ENCODE measurements at places on chromosomes 6 and 20. TPM values are rescaled to one million over a fixed set of nuclear protein-coding genes. Genes with fewer than 3 reads are reported as not detected.

DNA sequence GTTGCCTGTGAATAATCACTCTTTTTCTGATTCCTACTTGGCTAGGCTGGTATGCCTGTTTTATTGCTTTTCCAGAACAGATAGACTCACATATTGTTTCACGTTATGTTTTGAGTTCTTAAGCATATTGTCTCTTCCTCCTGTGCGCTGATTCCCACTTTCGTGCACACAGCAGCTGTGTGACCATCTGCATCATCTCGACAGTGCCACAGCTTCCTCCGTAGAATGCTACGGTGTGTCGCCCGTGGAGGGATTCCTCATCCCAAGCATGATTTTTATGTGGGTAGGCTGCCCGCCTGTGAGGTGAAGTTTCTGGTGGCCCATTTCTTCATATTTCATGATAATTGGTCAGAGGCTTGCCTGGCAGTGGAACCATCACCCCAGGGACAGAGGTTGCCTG lies 31.8 kb downstream of the PLCB4 start:
- no peaks in the 10 kb centered on the region for H3K27me3 ChIP-seq
- no peak overlapping the region for H3K4me3 ChIP-seq
- DNase-seq, result no peak
- no peak overlapping the region for H3K27ac ChIP-seq

- H3K4me1 ChIP-seq, result no peaks in the 10 kb centered on the region
- no peak for DNase-seq
- no peak overlapping the region for H3K27ac ChIP-seq
- no peaks in the 10 kb centered on the region for H3K27me3 ChIP-seq
- no peaks in the 10 kb centered on the region for H3K36me3 ChIP-seq
- H3K4me3 ChIP-seq, result no peak overlapping the region
Observed at GRCh38 chr6:132362442-132363185, 38.7 kb downstream of the MOXD1 start.

DNA sequence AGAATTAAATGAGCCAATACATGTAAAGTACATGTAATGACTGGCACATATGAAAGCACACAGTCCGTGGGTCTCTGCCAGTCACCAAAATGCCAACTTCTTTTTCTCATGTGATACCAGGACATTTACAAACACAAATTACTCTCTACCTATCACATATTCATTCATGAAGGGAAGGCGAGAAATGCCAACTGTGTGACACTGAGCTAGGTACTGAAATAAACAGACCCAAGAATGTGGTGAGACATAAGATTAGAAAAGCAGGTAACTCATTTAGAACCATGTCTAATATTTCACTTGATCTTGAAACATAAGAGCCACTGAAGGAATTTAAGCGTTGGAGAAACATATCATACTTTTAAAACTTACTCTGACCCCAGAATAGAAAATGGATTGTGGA lies 41.4 kb downstream of the HBS1L start:
- no peaks in the 10 kb centered on the region for H3K36me3 ChIP-seq
- no peak overlapping the region for H3K4me3 ChIP-seq
- no peaks in the 10 kb centered on the region for H3K27me3 ChIP-seq
- H3K4me1 ChIP-seq, result no peaks in the 10 kb centered on the region
- H3K27ac ChIP-seq, result no peak overlapping the region
- DNase-seq, result no peak

DNA sequence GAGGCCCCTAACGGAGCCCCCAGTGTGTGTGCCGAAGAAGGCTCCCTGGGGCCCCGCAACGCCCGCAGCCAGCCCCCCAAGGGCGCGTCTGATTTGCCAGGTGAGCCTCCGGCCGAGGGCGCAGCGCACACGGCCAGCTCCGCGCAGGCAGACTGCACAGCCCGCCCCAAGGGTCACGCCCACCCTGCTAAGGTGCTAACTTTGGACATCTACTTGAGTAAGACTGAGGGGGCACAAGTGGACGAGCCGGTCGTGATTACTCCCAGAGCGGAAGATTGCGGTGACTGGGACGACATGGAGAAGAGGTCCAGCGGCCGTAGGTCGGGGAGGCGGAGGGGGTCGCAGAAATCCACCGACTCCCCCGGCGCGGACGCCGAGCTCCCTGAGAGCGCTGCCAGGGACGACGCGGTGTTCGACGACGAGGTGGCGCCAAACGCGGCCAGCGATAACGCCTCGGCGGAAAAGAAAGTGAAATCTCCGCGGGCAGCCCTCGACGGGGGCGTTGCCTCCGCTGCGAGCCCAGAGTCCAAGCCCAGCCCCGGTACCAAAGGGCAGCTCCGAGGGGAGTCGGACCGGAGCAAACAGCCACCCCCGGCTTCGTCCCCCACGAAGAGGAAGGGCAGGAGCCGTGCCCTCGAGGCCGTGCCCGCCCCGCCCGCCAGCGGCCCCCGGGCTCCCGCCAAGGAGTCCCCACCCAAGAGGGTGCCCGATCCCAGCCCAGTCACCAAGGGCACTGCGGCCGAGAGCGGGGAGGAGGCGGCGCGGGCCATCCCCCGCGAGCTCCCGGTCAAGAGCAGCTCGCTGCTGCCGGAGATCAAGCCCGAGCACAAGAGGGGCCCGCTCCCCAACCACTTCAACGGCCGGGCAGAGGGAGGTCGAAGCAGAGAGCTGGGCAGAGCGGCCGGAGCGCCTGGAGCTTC lies 117.0 kb downstream of the RTN4IP1 start:
- H3K4me3 ChIP-seq, result peak overlapping the region; percentile 77
- H3K36me3 ChIP-seq, result no peaks in the 10 kb centered on the region
- DNase-seq, result no peak

DNA sequence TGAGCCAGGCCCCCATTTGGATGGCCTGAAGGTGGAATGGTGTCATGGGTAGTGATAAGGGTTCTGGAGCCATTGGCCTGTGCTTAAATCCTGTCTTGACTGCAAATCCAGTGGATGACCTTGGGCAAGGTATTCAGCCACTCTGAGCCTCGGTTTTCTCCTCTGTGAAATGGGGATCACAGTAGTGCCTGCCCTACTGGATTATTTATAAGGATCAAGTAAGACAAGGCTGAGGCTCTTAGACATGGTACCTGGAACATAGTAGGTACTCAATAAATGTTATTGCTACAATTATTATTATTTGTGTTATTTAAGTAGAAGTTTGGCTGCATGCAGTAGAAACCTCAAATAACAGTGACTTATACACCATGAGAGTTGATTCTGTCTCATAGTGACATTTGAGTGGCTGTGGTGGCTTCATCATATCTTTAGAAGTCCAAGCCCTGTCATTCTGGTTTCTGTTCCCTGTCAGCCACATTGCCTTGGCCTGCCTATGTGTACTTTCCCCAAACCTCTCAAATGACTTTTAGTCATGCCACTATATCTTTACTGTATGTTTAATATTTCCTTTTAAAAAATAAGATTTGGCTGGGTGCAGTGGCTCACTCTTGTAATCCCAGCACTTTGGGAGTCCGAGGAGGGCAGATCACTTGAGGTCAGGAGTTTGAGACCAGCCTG lies 37.6 kb upstream of the CHMP4B start:
- H3K36me3 ChIP-seq, result no peaks in the 10 kb centered on the region
- no peaks in the 10 kb centered on the region for H3K27me3 ChIP-seq
- no peak for DNase-seq

DNA sequence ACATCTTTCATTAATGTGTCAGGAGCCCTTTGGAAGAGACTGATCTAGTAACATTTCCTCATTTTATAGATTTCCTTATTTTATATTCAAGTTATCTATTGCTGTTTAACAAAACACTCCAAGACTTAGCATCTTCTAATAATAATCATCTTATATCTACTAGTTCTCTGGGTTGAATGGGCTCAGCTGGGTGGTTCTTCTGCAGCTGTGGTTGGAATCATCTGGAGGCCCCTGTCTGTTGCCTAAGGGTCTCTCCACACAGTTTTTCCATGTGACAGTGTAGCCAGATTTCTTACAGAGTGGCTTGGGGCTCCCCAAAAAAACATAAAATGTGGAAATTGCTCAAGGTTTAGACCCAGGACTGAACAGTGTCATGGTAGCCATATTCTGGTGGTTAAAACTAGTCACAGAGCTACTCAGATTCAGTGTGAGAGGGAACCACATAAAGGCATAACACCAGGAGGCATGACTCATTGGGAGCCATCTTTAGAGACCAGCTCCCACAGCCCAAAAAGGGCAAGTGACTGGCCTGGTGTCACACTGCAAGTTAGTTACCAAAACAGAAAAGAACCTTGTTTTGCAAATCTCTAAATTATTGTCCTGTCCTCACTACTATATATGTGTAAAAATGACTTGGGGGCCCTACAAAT lies 11.5 kb downstream of the SLC2A10 start:
- H3K27me3 ChIP-seq, result no peaks in the 10 kb centered on the region
- H3K27ac ChIP-seq, result no peak overlapping the region
- DNase-seq, result peak; percentile 13
- no peaks in the 10 kb centered on the region for H3K36me3 ChIP-seq
- H3K4me3 ChIP-seq, result no peak overlapping the region

Gene EYA2
- 1.4 TPM for total RNA-seq

Gene ADGRF4
- total RNA-seq, result 1.4 TPM
